DMS79 treated with DMSO at 0.1 percent for 48 hours (cell line): ENCODE measurements at places on chromosomes 3 and 15.

GRCh38 chr15:66894986-66895780, 170.2 kb upstream of the SMAD3 start:
- no peak for DNase-seq

DNA sequence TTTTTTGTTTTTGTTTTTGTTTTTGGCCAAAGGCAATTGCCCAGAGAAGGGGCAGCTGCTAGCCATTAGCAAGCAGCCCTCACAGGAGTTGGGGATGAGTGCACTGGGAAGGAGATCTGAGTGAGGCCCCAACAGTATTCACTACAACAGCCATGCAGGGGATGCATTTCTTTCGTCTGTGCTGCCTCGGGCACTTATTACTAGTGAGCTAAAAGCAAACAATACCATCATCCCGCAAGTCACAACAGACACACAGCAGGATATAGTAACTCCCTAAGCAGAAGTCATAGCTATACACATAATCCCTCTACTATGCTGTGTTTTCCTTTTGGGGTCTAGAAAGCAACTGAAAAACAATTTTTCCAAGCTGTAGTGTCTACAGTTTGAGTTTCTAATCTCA, 27.2 kb downstream of the CRTAP start:
- no peak for DNase-seq

GRCh38 chr3:117602058-117602644, 892.6 kb downstream of the TUSC7 start:
- DNase-seq, result no peak

DNA sequence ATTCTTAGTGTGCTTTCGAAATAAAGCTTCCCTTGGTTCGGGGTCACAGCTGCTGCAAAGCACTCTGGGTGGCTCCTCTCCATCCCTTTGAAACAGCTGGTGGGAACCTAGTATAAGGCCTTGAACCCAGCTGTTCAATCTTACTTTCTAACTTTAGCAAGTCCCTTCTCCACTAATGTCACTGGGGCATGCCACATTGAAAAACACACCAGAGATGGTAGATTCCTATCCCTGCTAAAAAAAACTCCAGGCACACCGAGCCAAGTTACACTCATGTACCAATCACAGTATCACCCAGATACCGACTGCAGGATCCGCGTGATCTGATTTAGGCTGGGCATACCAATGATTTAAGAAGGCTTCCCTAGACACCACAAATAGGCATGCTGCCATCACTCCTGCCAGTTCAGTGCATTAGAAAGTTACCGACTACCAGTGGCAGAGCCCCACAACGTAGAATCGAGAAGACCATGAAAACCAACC, 65.0 kb downstream of the WWTR1 start:
- no peak for DNase-seq

DNA sequence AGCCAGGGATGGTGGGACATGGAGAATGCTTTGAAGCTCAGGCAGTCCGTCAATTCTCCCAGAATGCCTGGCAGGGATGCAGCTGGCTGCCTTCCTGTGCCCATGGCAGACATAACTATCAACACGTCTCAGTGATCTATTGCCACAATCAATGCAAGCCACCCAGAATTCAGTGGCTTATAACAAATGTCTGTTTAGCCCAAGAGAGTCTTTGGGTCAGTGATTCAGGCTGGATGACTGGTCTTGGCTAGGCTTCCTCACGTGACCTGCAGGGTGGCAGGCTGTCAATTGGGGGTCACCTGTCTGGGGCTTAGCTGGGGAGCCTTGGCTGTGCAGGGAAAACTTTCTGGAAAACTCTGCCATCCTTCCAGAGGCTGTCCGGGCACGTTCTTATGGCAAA, 213.1 kb upstream of the LRRFIP2 start:
- DNase-seq, result no peak

DNA sequence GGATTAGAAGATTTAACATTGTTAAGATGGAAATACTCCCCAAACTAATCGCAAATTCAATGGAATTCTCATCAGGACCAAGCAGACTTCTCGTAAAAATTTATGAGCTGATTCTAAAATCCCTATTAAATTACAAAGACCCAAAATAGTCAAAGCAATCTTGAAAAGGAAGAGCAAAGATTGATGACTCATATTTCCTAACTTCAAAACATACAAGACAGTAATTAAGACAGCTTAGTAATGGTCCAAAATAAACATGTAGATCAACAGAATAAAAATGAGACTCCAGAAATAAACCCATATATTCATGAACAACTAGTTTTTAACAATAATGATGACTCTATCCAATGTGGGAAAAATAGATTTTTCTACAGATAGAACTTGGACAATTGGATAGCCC, 148.7 kb downstream of the SI start:
- no peak for DNase-seq

- no peak for DNase-seq
Measured at GRCh38 chr15:68785541-68785940, 35.2 kb downstream of the ANP32A start.

DNA sequence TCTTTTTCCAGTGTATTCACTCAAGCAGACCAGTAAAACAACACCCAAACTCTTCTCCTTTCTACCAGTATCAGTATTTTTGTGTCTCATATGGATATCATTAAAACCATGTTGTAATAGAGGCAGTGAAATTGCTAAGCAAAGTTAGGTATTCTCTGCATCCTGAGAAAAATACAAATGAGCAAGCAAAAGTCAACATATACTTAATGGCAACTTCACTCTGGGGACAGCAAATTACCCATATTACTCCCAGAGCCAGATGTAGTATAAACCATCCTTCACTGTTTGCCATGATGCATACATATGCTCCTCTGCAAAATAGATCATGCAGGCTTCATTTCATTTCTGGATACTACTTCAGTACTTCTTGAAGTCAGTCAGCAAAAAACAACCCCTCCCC, 22.1 kb downstream of the UBA5 start:
- DNase-seq, result no peak

DNA sequence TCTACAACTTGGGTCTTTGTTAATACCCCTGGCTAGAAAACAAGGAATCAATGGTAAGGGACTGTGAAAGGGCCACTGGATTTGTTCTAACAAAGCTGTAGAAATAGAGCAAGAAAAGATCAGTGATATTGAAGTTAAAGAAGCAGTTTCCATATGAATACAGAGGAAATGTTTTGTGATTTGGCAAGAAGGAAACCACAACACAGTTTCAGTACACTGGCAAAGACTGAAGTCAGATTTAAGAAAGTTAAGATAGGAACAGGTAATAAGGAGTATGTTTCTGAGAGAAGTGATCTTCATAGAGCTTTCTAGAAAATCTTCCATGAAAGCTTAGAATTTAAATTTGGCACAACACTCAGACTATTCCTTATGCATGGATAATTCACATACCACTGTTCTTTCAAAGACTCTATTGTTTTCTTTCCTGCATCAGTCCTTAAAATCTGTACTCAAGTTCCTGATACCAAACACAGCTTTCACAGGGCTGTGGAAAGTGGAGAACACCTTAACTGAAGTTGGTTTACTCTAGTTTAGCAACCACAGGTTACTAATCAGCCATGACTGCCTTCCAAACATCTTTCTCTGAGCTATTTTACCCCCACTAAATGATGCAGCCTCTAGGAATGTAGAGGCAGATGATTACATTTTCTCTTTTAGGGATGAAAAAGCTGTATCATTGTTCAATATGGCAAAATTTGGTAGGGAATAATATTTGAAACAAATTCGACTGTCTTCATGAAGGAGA, 32.4 kb upstream of the ALCAM start:
- DNase-seq, result no peak

DNA sequence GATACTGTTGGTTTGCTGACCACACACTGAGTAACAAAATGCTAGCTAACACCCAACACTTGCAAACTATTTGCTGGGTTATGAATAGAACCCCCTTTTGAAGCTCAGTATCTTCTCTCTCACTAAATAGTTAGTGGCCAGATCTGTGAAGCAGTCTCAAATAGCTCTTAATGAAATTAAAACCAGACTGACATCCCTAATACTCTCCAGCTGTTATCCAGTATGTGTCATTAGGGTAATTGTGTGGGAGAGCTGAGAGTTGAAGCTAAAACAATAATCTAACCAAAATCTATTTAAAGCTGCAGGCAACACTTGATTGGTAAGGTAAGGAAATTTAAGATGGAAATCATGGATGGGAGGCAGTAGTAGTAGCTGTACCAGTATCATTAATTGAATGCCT, 110.4 kb upstream of the RORA start:
- DNase-seq, result no peak

- DNase-seq, result no peak
Measured at GRCh38 chr15:65028338-65028737, 1.1 kb downstream of the MTFMT start.

DNA sequence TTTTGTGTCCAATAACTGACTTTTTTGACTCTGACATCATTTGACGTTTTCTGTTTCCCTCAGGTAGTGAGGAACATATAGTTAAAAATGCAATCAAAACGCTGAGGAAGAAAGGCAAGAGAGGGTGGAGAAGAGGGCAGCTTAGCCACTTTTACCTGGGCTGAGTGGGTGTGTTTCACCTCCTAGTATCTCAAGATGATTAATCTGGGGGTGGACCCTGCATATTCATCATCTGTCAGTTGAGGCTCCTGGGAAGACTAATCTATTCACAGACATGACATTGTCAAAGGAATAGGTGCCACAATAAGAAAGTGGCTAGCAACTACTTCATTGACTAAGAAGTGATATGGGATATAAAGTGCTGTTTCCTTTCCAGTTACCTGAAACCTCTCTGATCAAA, 331.5 kb upstream of the RARB start:
- DNase-seq, result no peak

GRCh38 chr15:98718426-98719136, 70.2 kb downstream of the IGF1R start:
- no peak for DNase-seq

- DNase-seq, result no peak
Measured at GRCh38 chr15:64232400-64232799, 69.6 kb upstream of the PPIB start.

- no peak for DNase-seq
Measured at GRCh38 chr3:77935418-77935817, 895.5 kb downstream of the ROBO2 start.

DNA sequence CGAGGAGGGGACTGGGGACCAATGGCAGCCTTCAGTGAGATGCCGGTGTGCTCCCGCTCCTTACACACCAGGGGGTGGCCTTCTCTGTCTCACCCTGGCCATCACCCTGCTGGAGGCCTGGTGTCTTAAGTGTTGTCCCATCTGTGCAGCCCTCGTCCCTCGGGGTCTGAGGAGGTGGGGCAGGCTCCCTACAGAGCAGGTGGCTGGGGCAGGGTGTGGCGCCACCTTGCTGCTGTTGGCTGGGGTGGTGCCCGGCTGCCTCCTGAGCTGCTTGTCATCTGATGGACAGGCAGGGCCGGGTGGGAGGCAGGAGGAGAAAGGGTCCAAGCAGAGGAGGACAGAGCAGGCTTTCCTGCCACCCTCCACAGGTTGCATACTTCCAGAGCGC, 25.9 kb downstream of the PTPN23 start:
- DNase-seq, result no peak

DNA sequence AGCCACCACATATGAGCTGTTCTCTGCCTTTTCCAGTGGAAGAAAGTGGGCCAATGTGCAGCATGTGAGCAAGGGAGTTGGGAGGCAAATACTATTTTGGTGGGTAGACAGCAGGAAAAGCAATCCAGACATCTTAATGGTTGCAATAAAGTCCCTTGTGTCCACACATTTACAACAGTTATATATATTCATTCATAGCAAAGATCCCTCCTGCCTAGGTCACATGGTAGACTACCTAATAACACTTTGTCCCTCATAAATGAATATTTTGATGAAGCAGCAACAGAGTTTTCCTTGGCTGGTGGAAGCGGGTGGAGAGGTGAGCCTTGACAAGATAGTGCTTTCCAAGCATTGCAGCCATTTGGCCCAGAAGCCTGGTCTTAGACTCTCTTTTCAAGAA, 6.2 kb upstream of the NSMCE3 start:
- DNase-seq, result no peak

DNA sequence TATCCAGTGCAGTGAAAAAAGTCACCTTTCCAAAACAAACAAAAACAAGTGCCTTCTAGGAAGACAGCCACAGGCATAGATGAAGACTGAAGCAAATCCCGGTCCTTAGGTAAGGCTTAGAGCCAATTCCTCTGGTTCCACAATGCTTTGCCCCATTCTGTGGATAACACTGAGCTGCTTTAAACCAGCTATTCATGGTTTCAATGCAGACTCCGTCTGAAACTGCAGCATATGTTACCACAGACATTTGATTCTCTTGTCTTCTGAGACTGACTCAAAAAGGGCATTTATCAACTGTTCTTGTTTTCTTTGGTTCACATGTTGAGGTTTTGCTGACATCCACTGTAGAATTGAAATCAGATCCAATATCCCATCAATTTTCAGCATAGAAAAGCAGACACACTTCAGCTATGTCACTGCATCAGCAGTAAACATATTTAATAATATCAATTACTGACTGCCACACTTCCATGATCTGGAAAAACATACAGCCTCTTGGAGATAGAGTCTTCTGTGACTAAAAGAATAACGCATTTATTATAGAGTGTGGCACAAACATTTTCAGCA, 659.3 kb downstream of the ROBO2 start:
- no peak for DNase-seq

- no peak for DNase-seq
Measured at GRCh38 chr3:155682426-155683343, 62.2 kb downstream of the PLCH1 start.

- DNase-seq, result no peak
Measured at GRCh38 chr3:126304704-126305103, 52.5 kb downstream of the KLF15 start.

GRCh38 chr15:46921891-46922290, 795.4 kb upstream of the SEMA6D start:
- DNase-seq, result no peak

- no peak for DNase-seq
Measured at GRCh38 chr3:85652360-85652759, 693.6 kb downstream of the CADM2 start.

- DNase-seq, result no peak
Measured at GRCh38 chr3:146468234-146468633, 1.1 kb downstream of the PLSCR2 start.

- no peak for DNase-seq
Measured at GRCh38 chr3:20052851-20053250, 12.6 kb downstream of the KAT2B start.

DNA sequence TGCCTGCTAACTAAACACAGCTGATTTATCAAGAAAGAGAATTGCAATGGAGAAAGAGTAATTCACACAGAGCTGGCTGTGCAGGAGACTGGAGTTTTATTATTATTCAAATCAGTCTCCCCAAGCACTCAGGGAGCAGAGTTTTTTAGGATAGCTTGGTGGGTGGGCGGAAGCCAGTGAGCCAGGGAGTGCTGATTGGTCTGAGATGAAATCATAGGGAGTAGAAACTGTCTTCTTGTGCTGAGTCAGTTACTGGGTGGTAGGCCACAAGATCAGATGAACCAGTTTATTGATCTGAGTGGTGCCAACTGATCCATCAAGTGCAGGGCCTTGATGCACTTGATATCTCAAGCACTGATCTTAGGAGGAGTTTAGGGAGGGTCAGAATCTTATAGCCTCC, 891.9 kb upstream of the CADM2 start:
- DNase-seq, result no peak

GRCh38 chr3:172709774-172710663, 848 bp downstream of the NCEH1 start:
- peak; percentile 64 for DNase-seq

GRCh38 chr15:71357321-71357732, 242.1 kb downstream of the THSD4 start:
- DNase-seq, result no peak
